Right renal pelvis (tissue), 4 donors: ENCODE measurements at places on chromosomes 4 and X.

GRCh38 chrX:43882294-43882681 is at the start of gene MAOB:
MAOB (minus strand) TSS chrX:43882450; CDS start chrX:43882299, 151 bp downstream.
- no peak for DNase-seq

DNA sequence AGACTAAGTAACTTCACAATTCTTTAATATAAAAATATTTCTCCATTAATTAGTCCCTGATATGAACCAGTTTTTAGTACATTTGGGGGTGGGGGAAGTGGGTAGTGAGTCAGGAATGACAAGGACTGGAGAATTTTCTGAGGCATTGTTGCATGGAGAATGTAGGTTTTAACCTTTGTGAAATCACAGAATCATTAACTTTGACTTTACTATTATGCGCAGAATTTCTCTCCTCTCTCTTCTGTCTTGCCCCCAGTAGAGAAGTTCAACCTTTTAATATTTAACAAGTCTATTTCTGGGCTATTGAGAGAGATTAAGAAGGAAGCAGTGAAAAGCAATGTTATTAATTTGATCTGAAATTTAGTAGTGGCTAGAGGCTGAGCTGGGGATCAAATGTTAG is 597.0 kb downstream of the PCDH18 start:
- DNase-seq, result no peak

- no peak for DNase-seq
Measured at GRCh38 chr4:87624698-87625097, 16.4 kb downstream of the DSPP start.

DNA sequence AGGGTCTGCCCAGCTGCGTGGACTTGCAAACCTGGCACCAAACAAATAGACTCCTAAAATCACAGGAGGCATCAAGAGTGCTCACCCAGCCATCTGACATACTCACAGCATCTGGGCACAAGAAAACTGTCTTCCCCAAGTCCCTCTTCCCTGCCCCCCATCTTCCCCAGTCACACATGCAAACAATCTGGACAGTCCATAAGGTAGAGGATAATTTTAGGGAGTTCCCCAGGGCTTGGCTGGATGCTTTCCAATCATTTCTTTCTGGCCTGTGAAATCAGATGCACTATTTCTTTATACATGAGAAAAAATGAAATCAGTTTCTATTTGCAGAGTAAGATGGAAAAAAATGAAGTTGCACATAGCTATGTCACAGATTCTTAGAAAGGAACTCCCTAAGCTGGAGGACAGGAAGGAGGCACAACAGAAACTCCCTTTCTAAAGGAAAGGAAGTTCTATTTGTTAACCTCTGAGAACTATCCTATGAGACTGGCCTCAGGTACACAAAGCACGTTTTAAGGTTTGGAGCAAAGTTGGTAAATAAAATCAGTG is 342.3 kb downstream of the HNRNPD start:
- DNase-seq, result no peak

DNA sequence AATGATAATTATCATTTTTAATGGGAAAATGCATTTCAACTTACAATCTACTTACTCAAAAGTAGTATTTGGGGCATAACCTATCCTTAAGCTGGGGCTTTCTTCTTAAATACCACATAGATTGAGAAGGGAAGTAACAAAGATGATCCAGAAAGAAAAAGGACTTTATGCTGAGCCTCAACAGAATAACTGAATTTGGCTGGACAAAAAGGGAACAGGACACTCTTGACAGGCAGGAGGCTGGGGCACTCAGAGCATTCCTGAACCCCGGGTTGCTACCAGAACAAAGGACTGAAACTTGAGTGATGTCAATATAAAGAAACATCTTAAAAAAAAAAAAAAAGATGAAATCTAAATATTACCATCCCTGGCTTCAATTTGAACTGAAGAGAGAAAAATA is 23.9 kb downstream of the RELL1 start:
- DNase-seq, result no peak

GRCh38 chr4:184511156-184511555 is 36.8 kb upstream of the IRF2 start:
- no peak for DNase-seq

DNA sequence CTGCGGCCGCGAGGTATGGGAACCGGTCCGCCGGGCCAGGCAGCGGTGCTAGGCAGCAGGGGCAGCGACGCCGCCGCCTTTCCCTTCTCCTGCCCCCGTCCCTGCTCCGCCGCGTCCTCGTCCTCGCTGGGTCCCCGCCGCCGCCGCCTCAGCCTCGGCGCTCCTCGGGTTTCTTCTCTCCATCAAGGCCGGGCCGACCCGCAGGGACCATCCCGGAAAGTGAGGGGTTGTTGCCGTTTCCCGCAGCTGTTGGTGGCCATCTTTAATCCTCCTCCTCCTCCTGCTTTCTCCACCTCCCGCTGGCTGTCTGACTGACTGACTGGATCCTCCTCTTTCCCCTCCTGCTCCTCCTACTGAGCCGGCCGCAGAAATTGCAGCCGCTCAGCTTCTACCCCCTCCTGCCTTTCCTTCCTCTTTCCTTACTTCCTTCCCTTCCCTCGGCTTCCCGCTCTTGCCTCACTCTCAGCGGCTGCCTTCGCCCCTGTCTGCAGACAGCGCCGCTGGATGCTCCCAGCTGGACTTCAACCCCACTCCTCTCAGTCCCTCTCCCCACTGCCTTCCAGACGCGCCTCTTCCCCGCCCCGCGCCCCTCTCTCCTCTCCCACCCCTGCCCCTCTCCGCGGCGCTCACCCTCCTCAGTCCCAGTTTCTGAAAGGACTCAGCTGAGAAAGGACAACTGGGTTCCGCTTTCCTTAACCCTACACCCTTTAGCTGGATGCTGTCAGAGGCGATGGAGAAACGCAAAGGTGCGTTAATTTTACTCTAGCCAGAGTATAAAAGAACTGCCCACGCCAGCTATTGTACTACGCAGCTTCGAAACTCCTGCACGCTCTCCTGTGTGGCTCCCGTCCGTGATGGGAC is at the start of gene WDFY3:
TSS of gene WDFY3 (minus strand) at position 309 of the 861 bp plus-strand sequence. CDS start 106,099 bp downstream, outside the sequence.
- DNase-seq, result peak; percentile 74

GRCh38 chr4:59537246-59537886 is 1662.8 kb upstream of the ADGRL3 start:
- DNase-seq, result no peak

DNA sequence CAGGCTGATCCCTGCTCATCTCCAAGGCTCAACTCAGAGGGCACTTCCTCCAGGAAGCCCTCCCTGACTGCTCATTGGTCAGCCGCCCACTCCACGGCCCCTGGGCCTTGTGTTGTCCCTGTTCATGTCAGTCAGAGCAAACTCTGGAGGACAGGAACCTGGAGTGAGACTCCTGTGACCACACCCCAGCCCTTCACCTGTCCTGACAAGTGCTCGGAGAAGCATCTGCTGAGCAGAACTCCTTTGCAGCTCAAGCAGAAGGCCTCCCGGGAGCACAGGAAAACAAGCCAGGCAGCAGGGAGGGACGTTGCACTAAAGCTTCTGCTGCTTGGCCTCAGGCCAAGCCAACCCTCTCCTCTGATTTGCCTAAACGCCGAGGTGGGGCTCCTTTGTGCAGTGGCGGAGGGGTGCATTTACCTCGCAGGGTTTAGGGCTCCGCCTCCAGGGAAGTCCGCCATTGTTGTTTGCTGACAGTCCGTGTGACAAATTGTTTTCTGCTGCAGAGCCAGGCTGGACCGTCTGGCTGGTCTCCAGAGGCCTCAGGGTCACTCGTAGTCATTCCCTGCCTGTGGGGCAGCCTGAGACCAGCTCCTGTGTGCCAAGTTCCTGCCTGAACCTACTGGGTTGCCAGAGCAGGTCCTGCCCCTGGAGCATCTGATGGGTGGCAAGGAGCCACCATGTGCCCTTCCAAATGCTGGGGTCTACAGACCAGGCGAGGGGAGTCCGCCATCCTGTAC is 61.8 kb downstream of the C4orf50 start:
- DNase-seq, result peak; percentile 40

- no peak for DNase-seq
Measured at GRCh38 chr4:47275595-47275994, 187.9 kb downstream of the COMMD8 start.

DNA sequence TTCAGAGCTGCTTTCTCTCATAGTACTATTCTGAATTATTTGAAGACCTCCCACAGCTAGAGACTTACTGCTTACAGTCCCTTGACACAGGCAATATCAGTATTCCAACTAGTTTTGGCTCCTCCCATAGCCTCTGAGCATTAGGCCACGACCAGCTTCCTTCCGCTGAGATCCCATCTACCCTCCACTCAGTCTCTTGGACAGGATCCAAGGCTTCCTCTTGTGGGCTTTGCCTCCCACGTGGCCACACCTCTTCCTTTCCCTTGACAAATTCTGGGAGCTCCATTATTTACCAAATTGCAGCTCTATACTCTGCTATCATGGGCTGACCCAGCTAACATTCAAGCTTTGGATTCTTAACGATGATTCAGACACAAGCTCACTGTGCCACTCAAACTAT is 470.4 kb upstream of the GALNT7 start:
- DNase-seq, result no peak

- DNase-seq, result no peak
Measured at GRCh38 chr4:139279760-139280620, at the start of gene MGARP. MGARP (minus strand) TSS chr4:139280225; CDS start chr4:139280158, 67 bp downstream.

- no peak for DNase-seq
Measured at GRCh38 chrX:102983205-102983604, 46.1 kb downstream of the RAB40AL start.

DNA sequence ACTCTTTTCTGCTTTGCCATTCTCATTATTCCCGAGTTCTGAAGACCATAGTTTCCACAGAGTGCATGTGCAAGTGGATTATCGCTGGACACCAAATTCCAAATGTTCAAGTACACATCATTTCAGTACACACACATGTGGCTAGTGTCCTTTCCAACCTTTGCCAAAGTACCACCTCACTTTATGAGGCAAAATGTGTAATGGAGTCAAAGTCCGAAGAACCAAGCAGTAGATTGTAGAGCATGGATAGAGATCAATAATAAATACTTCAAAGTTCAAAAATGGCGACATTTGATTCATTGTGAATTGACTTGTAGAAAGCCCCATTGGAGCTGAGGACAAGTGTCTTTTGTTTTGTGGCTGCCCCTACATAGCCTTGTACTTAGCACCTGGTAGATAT is 115.6 kb downstream of the TMEM164 start:
- no peak for DNase-seq

DNA sequence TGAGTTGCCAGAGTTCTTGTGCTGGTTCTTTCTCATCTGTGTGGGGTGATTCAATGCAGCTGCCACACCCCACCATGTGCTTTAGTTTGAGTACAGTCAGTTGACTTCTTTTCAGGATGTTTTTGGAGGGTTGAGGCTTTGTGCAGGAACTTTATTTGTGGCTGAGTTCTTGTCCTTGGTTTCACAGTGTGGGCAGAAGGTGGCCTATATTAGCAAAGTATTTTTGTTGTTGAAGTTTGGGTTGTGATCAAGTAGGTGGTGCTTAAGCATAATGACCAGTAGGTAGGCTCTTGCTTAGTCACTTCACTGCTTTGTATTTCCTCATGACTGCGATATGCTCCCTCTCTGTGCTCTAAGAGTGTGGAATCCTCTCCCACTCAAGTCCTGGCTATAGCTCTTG is 80.3 kb downstream of the ARHGAP24 start:
- no peak for DNase-seq

GRCh38 chr4:95319169-95319568 is 229.6 kb downstream of the UNC5C start:
- no peak for DNase-seq

- no peak for DNase-seq
Measured at GRCh38 chr4:625631-626161, 323 bp downstream of the PDE6B start.

- no peak for DNase-seq
Measured at GRCh38 chr4:63325140-63325539, 1084.1 kb downstream of the TECRL start.

DNA sequence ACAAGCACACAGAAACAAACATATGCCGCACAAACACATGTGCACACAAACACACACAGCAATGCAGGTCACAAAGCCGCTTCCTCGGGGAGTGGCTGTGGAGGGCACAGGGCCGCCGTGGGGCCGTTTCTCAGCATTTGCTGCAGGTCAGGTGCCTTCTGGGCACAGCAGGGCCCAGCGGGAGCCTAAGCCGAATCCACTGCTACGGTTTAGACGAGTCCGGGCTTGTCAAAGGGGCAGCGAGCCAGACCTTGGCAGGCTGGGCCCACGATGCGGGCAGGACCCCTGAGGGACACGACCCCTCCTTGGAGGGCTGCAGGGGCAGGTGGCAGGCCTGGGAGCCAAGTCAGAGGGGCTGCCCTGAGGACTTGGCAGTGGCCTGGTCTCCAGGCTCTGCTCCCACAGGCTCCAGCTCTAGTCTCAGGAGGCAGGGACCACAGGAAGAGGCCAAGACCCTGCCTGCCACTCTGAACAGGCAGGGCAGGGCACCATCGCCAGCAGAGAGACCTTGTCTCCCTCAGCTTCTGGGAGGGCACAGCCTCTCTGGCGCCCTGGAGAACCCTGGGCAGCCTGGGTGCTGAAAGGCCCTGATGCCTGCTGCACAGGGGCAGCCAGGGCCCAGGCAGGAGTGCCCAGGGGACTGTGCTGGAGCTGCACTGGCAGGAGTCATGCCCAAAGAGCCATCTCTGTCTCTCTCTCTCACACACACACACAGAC is 5.5 kb upstream of the ATP2B3 start:
- no peak for DNase-seq

DNA sequence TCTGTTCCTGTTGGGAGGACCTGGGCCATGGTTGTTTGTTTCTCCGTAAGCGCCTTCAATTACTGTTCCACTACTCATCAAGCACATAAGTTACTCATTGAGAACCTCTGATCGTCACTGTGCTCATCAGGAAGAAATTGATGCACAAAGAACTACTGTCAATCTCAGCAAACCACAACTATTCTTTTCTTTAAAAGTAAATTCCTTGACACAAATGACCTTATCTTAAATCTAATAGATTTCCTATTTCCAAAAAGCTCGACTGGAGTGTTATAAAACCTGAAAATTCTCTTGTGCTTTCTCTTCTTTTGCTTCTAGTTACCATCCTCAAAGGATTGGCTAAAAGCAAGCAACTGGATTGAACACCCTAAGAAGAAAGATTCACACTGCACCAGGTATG is at the start of gene MUC7:
TSS of gene MUC7 (plus strand) at position 301 of the 400 bp plus-strand sequence. CDS start 1,825 bp downstream, outside the sequence.
- no peak for DNase-seq

DNA sequence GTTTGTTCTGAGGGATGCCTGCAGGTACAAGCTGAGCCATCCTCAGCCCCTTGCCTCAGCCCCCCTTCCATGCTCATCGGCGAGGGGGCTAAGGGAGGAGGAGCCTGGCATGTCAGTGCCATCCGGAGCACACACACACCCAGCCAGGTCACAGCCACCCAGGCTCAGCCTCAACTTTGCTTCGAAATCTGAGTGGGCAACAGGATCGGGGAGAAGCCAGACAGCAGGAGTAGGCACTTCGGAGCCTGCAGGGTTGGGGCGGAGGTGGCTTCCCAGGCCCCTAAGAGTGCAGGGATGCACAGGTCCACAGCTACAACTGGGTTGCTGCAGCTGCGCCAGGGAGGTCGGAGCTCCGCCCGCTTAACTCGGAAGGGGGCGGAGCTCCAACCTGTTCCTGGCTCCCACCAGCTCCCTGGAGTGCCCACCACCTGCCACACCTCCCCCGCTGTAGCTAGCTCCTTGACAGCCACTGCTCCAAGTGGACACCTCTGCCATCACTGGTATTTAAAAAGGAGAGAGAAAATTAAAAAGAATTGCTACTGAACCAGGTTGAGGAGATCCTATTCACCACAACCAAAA is 192.9 kb upstream of the GALNT7 start:
- no peak for DNase-seq
